Right cardiac atrium (tissue), 5 donors: ENCODE measurements at places on chromosomes 11 and 22. TPM values are rescaled to one million over a fixed set of nuclear protein-coding genes. Genes with fewer than 3 reads are reported as not detected.

DNA sequence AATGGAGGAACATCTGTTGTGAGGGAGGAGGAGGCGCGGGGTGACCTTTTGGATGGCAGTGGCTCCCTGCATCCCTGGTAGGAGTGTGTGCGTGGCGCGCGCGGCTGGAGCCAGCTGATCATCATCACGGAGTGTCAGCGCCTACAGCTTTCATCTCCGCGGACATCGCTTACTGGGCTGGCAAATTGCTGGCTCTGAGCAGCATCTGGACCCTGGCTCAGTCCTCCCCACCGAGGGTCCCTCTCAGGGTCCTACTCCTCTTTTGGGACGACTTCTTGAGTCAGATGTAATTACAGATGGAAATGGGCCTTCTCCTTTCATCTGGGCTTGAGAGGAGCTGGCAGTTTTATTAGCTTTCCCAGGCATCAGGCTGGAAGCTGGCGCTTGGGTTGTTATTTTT lies 85.3 kb downstream of the CACNA1I start:
- DNase-seq: no peak

DNA sequence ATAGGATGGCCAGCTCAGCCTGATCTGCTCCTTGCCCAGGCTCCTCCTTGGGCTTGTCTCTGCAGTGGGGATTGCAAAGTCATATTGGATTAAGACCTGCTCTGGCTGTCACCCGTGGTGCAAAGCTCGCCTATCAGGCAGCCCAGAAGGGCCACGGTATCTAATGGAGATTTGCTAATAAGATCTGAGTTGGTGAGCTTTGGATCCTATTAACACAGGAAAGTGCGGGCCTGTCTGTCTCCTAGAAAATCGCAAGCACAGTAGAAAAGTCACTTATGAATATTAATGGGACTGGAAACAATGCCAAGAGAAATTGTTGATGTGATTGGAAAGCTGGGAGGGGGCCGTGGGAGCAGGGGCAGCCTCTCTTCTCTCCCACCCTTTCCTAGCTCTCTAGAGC lies 72.8 kb downstream of the CHST1 start:
- DNase-seq: no peak

DNA sequence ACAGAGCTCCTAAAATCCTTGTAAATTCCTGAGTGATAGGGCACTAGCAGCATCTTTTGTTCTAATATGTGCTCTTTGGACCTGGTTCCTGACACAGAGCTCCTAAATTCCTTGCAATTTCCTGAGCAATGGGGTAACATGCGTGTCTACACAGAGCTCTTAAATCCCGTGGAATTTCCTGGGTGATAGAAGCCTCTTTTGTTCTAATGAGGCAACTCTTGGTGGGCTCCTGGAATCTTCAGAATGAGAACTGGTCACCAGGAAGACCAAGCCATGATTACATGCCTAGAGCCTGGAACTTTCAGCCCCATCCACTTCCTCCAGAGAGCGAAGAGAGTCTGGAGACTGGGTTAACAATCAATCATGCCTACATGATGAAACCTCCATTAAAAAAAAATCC lies 19.0 kb downstream of the RSF1 start:
- DNase-seq: no peak

DNA sequence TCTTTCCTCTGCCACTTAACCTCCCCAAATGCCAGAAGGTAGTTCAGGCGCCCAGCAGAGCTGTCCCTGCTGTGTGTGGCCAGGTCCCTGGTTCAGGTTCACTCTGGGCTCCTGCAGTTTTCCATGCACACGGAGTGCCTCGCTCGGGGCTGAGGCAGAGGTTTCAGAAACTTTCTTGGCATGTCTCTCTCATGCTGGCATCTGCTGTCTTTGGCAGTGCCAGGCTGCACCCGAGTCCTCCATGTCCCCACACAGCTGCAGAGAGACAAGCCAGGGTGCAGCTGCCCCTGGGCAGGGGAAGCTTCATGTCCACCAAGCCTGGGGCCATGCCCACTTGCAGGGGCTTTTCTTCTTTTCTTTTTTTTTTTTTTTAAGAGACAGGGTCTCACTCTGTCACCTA lies 7.0 kb upstream of the NEFH start:
- no peak for DNase-seq

- peak; percentile 58 for DNase-seq
These were observed 24.1 kb upstream of the WNT11 start for GRCh38 chr11:76230392-76230791.

DNA sequence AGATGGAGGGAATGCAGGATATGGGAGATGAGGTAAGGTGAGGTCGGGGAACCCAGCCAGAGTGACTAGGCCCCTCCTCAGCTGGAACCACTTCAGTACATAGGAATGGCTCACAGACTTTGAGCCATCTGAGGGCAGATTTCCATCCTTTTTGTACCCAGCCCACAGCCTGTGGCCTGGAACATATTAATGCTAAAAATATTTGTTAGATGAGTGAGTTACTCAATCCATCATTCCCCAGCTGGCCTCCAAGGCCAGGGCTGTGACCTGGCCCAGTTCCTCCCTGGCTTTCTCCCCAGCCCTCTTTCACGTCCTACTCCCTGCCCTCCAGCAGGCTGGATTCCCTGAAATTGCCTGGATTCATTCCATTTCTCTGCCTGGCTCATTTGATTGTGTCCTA lies 57.2 kb upstream of the PRDM11 start:
- peak; percentile 94 for DNase-seq

DNA sequence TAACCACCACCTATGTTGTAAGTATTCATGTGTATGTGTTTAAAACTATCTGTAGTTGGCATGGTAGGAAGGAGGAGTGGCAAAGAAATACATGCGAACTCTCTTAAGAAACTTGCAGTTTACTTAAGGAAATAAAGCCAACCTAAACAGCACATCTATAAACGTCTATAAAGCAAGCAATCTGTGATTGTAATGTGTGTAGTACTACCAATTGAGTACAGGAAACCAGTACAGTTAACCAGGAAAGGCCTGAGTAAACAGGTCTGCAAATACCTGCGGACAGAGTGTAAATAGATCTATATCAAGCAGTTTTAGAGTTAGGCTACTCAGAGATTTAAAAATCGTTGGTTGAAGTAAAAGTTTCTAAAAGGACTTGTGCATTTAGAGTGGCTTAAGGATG lies 59.5 kb upstream of the AMOTL1 start:
- no peak for DNase-seq

DNA sequence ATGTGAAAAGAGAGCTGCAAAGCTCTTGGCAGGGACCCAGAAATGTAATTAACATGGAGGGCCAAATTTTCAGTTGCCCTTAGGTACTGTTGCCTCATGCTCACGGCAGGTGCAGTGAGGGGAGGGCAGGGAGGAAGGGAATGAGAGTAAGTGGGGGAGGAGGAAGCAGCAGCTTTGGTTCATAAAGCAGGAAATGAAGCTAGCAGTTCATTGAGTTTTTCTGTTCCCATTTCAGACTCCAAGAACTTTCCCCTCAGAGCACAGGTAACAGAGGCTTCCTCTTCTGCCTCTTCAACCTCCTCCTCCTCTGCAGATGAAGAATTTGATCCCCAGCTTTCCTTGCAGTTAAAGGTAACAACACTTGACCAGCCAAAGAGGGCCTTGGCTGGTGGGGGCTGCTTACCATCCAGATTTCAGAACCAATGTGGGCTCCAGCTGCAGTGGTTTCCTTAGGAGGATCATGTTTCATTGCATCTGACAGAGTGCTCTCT lies 57.9 kb upstream of the PARVA start:
- no peak for DNase-seq

- no peak for DNase-seq
These were observed 215 bp downstream of the ZNRF3 start for GRCh38 chr22:28883657-28883916.

DNA sequence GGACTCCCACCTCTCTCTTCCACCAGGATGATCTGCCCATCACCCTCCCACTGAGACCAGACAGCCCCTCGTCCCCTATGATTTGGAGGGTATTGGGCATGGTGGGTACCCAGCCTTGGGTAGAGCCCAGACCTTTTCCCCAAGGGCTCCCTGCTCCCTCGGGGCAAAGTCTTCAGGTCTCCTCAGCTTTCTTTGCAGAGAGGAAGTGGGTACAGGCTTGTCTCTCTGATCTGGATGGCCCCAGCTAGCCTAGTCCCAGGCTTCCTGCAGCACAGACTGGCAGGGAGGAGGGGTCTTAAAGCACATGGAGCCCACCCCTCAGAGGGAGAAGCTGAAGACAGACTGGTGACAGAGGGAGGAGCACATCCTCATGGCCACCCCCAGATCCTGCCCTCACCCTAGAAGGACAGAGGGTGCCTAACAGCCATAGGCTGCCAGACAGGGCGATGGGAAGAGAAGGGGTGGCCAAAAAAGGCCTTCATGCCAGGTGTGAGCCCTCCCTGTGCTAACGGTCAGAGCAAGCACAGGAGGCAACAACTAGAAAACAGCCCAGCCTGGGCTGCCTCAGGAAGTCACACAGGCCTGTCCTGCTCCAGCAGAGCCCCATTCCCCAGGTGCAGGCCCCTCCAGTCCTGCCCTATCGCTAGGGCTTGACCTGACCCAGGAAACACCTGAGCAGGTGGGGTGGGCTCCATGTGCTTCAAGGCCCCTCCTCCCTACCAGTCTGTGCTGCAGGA lies 30.4 kb downstream of the SLC22A12 start:
- DNase-seq: no peak

DNA sequence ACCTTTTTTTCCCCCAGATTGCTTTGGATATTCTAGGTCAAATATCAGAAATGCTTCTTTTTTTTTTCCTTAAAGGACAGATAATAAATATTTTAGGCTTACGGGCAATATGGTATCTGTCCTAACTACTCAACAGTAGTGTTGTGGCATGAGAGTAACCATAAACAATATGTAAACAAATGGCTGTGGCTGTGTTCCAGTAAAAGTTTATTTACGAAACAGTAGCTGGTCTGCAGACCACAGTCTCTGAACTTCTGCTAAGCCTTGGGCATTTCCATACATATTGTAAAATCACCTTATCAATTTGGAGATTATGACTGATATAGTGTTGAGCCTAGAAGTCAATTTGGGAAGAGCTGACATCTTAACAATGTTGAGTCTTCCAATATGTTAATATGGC lies 139.0 kb upstream of the PITPNB start:
- DNase-seq: no peak

DNA sequence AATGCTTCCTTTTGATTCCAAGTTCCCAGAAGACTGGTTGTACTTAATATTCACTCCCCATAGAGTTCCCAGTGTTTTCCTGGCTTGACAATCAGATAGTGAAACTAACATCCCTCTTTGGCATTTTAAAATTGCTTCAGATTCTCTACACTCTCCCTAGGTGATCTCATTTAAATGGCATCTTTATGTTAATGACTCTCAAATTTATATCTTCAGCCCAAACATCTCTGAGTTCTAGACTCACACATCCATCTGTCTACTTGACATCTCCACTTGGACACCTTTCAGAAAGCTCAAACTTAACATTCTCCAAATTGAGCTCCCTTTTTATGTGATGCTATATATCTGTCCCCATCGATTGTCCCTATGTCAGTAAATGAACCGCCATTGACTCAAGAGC lies 232.0 kb downstream of the NTM start:
- no peak for DNase-seq

- DNase-seq: peak; percentile 90
These were observed 50.8 kb downstream of the FBLN1 start for GRCh38 chr22:45553351-45554039.

DNA sequence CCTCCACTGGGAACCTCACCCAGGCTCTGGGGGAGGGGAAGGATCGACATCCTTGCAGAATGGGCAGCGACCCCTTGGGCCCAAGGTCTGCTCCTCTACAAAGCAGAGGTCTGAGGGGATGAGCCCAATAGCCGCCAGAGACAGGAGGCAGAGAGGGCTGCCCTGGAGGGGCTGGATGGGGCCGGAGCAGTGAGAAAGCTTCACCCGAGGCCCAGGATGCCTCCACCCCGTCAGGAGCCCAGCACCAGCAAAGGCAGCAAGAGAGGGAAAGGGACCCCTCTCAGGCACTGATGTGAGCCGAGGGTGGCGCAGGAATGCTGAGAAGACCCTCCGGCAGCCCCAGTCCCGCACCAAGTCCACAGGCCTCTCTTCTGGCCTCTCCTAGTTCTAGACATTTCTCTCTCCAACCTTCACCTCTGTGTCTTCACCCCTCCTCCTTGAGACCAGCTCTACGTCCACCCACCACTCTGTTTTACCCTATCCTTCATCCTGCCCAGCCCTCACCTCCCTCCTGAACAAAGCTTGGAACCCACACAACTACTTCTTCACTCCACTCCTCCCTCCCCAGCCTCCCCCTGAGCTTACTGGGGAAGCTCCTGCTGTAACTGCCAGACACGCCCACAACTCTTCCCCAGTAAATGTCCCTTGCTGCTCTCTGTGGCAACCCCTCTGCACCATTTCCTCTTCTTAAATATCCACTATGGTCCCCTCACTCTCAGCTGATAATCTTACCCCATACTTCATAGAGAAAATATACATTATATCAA lies 131.9 kb downstream of the MPPED1 start:
- DNase-seq: no peak

DNA sequence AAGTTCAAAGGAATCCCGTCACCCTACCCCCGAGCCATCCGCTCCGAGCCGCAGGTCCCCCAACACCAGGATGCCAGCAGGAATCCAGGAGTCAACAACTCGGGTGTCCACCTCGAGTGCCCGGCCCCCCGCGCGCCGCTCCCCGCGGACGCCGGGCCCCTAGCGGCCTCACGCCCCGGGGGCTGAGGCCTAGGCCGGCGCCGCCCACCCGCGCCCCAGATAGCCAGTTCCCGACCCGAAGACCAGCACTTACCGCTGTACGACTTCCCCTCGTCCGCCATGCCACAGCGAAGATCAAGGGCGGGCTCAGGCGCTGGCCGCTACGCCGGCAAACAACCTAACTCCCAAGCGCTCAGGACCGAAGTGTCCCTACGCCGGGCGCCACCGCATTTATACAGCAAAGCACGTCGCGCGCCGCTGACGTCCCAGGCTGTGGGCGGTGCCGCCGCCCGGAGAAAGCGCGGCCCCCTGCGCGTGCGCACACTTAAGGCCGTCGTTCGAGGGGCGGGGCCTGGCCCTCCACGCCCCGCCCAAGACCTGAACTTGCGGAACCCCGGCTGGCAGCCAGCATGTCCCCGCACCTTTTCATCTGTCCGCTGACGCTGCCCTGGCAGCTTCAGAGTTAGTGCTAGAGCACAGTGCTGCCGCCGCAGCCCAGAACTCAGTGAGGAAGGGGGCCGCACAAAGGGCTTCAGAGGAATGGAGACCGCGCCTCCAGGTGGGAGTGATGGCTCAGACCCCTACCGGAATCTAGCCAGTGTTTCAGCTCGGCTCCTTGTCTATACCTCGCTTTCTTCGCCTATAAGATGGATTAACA lies at the start of gene NXF1:
Gene NXF1 (minus strand): TSS at position 365 of the 817 bp plus-strand sequence. CDS start 84 bp downstream, at position 281.
- DNase-seq: peak; percentile 98

- DNase-seq: no peak
These were observed 22.5 kb upstream of the KRTAP5-7 start for GRCh38 chr11:71504531-71504930.

Gene IFT27
- 31.4 TPM for total RNA-seq

Gene PLAAT5
- total RNA-seq: 4.4 TPM

Gene SCGB1D2
- 0.94 TPM for total RNA-seq

Gene TCF20
- total RNA-seq: 17.4 TPM
